ENCODE measurements at places on chromosomes 5 and 9.

DNA sequence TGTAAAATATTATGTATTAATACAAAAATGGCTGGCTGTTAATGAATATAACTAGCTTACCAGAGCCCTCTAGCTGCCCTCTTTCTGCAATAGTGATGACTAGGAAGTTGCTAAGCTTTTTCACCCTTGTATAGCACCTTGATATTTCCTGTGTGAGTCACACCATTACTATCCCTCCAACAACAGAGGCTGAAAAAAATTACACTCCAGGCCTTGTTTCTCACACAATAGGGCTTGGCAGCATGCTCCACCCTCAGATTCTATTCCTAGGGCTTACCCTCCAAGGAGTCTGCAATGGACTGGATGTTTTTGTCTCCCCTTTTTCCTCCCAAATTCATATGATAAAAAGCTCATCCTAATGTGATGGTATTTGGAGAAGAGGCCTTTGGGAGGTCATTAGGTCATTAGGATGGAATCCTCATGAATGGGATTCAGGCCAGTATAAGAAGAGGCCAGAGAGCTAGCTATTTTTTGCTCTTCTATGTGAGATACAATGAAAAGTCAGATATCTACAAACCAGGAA lies 184.6 kb upstream of the MAP1B start:
- DNase-seq: peak; percentile 76

DNA sequence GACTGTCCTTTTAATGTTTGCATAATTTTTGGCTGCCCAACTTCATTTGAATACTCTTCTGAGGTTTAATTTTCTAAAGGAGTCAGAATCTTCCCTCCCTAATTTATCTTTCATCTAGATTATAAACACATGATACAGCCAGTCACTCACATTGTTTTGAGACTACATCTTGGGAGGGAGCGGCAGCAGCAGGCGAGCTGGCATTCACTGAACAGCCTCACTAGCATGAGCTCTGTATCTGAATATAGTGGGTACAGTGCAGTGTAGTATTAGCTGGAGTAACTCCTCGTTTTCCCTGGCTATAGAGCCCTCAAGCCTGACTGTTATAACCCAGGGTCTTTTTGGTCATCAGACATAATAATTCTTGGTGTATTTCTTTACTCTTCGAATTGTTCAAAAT lies 969.2 kb upstream of the COX7C start:
- DNase-seq: no peak

- DNase-seq: peak; percentile 46
Observed at GRCh38 chr9:77598524-77598923, 49.6 kb downstream of the GNA14 start.

- DNase-seq: no peak
Observed at GRCh38 chr5:13339093-13339492, 605.4 kb downstream of the DNAH5 start.

- no peak for DNase-seq
Observed at GRCh38 chr5:120576588-120576987, 112.5 kb downstream of the PRR16 start.

DNA sequence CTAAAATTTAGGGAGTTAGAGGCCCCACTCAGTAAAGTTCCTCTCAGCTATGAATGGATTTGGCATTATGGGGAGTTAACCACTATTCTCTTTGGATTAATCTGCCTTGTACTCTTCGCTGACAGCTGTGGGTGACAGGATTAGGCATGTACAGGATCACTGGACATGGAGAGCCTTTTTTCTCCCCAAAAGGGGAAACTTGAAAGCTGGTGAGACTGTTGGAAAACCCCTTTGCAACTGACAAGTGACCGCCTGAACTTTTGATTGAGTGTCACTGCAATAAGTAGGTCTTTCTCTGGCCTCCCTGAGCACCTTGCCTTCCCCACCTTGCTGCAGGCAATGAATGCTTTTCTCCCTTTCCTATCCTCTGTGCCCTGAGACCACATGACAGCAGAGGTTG lies 68.3 kb downstream of the ERP44 start:
- no peak for DNase-seq

- no peak for DNase-seq
Observed at GRCh38 chr5:35316611-35317274, 86.5 kb upstream of the PRLR start.

DNA sequence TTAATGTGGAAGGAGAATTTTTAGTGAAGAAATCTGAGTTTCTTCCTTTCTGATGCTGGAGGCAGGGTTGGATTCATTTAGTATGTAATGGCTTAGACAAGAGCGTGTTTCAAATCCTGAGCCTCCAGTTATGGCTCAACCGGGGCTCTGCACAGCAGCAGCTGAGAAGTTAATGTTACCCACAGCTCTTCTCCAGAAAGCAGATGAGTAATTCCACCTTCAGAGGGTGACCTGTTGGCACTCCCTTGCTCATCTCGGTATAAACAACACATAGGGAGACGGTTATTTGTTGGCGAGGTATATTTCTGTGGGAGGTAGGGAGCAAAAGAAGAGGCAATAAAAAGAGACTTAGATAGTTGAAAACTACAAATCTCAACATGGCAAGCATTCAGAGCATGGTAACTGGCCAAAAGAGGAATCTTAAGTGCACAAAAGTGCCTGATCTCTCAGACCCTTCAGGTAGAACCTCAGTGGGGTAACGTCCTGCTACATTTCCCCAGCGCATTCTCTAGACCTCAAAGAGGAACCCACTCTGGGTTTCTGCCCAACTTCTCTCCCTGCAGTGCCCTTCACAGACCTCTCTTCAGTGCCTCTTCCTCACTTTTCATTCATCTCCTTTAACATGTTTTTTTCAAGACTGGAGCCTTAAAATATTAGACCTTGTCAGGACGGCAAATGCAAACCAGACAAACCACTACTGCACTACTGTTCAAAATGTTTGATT lies 417.5 kb upstream of the ADAMTSL1 start:
- no peak for DNase-seq

GRCh38 chr9:84751921-84752320 lies 82.4 kb downstream of the NTRK2 start:
- no peak for DNase-seq

DNA sequence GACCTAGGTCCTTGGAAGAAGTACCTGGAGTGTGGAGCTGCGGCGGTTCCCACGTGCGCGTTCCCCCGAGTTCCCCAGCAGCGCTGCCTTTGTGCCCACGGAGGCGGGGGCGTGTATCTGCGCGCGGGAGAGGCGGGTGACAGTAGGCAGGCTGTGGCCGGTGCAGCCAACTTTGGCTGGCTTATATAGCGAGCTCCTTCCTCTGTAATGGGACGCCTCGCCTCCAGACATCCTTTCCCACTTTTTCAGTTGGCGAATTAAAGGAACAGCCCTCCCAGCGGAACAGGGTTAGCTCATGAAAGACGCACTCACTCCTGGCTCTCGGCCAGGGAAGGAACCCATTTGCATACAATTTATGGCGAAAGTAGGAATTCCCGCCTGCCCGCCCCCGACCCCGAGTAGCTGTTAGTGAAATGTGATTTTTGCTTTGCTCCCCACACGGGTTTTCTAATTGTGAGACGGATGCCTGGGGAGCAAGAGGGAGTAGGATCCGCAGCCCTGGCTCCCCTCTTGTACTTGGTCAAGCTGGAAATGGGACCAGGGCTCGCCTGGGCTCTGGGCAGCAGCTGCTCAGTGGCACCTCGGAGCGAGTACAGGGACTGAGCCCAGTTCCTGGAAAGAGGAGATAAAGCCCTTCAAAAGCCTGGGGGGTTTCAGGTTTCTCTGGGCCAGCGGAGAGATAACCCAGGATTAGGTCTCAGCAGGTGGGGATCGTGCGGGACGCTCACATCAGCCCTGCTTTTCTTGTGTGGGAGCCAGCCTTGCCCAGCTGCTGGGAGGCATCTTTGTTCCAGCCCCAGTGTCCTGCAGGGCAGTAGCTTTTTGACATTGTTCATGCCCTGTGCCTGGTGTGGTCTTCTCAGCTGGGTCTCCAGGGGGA lies at the start of gene TNC:
Gene TNC, minus strand, starts transcription at position 159 of the 880 bp plus-strand sequence. CDS start 27,139 bp downstream, outside the sequence.
- DNase-seq: peak; percentile 94

DNA sequence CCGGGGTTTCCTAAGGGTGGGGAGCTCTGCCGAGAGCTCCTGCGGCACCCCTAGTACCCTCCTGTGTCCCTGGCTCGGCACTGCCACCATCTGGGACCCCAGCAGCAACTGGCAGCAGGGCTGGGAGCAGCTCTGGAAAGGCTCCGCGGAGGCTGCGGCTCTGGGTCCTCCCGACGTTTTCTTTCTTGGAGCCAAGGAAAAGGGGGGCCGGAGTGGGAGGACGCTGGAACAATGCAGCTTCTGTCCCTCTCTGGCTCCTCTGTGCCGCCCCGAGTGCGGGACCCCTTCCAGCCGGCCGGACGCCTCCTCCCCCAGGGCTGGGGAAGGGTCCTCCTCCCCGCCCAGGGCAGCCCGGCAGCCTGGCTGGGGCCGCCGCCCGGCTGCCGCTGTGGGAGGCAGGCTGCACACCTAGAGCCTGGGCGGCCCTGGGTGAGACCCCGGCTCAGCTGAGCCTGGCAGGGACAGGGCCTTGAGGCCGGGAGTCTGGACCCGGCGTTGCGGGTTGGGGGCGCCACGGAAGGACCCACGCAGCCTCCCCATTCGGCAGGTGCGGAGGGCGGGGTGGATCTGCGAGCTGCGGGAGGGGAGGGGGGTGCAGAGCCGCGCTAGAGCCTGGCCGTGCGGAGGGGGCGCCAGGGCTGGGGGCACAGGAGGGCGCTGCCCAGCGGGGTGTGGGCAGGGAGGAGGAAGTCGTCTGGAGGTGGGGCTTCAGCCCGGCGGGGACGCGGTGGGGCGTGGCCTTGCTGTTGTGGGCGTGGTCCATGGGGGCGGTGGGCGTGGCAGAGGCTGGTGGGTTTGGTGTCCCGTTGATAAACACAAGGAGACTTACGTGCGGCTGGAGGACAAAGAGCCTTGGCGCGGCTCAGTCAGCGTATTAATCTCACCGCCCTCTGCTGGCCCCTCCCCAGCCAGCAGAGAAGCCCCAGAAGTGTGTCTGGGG lies 15.1 kb downstream of the GPSM1 start:
- peak; percentile 56 for DNase-seq

GRCh38 chr9:3586066-3586465 lies 60.3 kb upstream of the RFX3 start:
- DNase-seq: no peak

GRCh38 chr5:107894361-107894760 lies 223.6 kb upstream of the EFNA5 start:
- DNase-seq: no peak

DNA sequence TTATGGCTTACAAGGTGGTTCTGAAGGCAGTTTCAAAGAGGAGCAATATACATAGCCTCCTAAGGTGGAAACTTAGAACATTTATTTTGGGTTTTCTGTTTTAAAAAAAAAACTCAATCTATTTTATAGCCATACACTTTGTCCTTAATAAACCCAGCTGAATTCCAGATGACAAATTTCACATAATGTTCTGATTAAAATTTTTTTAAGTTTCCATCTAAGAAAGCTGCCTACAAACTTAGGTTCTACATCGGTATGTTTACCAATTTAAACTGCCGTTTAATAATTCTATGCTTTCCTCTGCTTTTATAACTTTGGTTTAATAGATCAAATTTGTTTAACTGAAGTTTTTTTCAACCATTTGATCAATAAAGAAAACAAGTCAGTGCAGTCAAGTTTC lies 12.5 kb downstream of the NR3C1 start:
- DNase-seq: peak; percentile 36

- no peak for DNase-seq
Observed at GRCh38 chr5:9340085-9340484, 205.8 kb downstream of the SEMA5A start.

- no peak for DNase-seq
Observed at GRCh38 chr5:14134083-14134482, 9.1 kb upstream of the TRIO start.

DNA sequence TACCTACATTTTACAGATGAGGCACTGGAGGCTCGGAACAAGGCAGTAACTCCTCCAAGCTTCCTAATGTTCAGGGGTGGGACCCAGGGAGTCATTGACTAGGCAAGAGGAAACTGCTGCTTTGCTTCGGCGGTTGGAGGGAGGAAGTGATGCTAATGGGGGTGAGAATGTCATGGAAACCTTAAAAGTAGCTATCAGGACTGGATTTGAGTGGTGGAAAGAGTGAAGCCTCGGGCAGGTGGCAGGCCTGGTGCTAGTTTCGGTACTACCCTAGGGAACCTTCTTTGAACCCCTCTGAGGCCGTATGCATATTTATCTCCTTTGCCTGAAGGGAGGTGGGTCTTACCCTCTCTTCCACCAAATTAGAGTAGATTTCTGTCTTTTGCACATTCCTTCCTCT lies 1.6 kb downstream of the BSPRY start:
- no peak for DNase-seq

Data from fibroblast of skin of scalp (primary cell).